Stimulated activated CD8-positive, alpha-beta memory T cell treated with anti-CD3 and anti-CD28 coated beads, Interleukin-4, amount 100 ng/mL, for 1 hour (primary cell): ENCODE measurements at places on chromosomes 13 and 19.

DNA sequence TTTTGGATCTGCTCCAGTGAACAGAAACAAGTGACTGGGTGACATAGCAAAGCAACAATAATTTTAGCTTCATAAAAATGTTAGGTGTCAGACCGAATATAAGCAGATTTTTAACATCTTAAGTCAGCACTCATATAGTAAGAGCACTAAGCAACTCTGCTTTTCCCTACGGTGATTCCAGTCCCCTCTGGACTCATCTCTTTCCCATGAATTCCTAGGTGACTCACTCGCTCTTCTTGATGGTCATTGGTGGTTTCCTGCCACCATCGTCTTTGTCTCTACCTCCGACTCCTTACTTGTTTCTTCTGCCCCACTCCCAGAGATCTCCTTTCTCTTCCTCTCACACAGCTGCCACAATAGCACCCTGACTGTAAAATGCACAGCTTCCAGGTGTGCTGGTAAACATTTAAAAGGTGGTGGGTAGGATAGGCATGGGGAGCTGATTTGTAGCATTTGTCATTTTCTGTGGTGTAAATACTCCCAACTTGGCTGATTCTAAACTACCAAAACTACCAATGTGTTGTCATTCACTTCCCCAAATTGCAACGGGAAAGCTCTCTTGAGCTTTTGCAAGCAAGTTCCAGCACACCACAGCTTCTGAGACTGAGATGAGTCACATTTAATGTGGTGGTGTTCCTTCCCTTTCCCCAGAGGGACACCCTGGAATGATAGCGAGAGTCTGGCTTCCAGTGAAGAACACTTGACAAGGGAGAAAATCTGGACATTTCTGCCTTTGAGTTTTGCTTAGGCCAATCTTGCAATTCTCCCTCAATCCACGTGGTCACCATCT is 42.8 kb upstream of the CLDN10 start:
- no peak for DNase-seq

- no peak for DNase-seq
These were observed 2.2 kb upstream of the PRKD2 start for GRCh38 chr19:46718934-46719622.

GRCh38 chr19:54231077-54231931 is 8.5 kb upstream of the LILRB3 start:
- DNase-seq, result peak; percentile 78

DNA sequence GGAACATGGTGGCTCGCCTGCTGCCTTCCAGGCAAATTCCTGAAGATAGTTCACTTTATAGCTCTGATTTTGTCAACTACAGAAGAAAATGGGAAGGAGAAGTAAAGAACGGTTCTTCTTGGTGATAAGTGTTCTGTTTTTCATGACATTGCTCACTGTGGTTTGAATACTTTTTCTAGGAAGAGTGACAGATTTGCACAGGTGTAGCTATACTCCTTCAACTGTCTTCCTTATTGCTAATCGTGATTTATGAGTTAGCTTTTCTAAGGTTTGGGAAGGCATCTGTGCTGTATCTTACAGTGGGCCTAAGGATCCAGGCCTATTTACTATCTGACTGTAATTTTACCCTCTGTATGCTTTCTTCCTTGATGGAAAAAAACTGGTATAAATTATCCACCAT is 405.6 kb downstream of the NDFIP2 start:
- DNase-seq, result no peak

DNA sequence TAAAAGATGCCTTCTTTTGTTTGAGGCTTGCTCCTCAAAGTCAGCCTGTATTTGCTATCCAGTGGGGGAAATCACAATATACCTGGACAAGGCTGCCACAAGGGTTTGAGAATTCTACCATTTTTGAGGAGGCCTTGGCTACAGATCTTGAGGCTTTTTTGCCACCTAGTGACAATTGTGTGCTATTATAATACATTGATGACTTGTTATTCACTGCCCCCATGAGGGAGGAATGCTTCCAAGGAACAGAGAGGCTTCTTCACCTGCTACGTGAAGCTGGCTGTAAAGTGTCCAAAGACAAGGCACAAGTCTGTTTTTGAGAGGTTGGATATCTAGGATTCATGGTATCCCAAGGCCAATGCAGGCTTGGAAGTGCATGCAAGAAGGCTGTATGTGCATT is 72.5 kb downstream of the ZNF708 start:
- DNase-seq, result no peak

GRCh38 chr13:110137680-110138009 is 169.3 kb downstream of the COL4A1 start:
- DNase-seq, result no peak

GRCh38 chr13:20174656-20175405 is 14.0 kb upstream of the GJA3 start:
- DNase-seq, result peak; percentile 17

DNA sequence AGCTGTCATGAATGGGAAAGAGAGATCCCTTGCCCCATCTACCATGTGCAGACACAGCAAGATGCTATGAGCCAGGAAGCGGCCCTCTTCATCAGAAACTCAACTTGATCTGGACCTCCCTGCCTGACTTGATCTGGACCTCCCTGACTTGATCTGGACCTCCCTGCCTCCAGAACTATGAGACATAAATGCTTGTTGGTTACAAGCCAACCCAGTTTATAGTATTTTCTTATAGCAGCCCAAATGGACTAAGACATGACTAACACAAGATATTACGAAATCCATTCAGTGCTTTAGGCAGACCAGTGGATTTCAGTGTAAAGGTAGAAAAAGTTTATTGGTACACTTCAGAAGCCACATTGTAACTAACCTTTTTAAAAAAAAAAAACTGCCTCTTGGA is 15.6 kb downstream of the PCID2 start:
- DNase-seq, result no peak

- DNase-seq, result no peak
These were observed 21.4 kb downstream of the ARID3A start for GRCh38 chr19:947090-947706.

DNA sequence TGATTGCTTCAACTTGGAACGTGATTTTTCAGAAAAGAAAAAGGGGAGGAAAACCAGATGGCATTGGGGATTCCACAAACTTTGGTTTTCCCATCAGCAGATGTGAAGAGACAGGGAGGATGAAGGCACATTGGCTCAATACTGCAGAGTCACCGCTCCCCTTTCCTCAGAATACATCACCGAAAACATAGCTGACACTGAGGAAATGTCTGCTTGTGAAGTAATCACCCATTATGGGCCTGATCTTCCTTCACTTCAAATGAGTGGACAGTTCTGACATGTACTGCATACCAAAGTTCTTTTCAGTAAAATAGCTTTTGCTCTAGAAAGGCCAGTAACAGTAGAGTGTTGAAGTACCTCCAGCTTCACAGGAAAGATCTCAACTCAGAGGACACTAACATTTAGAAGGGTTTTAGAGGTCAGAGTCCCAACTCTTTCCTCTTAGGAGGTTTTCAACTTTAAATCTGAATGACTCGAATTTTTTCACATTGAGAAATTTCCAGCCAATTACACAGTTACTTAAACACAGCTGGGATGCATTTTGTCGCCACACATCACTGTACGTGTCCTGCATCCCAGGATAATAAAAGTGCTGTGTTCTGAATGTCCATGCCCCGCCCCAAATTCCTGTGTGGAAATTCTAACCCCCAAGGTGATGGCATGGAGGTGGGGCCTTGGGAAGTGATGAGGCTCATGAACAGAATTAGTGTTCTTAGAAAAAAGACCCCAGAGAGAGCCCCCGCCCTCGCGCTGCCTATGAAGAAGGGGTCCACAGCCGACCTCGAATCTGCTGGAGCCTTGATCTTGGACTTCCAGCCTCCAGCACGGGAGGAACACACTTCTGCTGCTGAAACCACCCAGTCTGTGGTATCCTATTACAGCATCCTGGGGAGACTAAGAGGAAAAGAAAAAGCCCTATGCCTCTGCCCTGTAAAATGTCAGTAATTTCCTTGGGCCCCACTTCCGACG is 77.7 kb downstream of the COL4A1 start:
- no peak for DNase-seq

GRCh38 chr19:53549340-53549739 is 11.4 kb downstream of the ZNF331 start:
- DNase-seq, result no peak

DNA sequence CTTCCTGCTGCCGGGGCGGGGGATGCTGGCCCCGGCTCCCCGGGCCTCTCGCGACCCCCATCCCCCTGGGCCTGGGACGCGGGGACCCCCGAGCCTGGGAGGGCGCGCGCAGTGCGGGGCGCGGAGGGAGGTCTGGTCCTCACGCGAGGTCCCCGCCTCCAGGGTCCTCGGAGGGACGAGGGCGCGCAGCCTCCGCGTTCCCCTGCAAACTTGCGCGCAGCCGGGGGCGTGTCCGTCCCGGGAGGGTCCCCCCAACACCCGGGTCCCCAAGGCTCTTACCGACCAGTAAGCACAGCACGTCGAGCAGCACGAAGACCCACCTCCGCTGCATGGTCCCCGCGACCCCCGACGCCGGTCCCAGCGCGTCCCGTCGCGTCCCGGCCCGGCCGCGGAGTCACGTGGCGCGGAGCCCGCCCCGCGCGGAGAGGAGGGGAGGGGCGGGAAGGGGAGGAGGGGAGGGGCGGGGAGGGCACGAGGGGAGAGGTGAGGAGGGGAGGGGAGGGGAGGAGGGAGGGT is at the start of gene PLPP2:
PLPP2 (minus strand) TSS at position 398 of the 516 bp plus-strand sequence; CDS start at position 331, 67 bp downstream.
- DNase-seq, result no peak
